ENCODE measurements at places on chromosomes 7 and 10. TPM values are rescaled to one million over a fixed set of nuclear protein-coding genes. Genes with fewer than 3 reads are reported as not detected.

DNA sequence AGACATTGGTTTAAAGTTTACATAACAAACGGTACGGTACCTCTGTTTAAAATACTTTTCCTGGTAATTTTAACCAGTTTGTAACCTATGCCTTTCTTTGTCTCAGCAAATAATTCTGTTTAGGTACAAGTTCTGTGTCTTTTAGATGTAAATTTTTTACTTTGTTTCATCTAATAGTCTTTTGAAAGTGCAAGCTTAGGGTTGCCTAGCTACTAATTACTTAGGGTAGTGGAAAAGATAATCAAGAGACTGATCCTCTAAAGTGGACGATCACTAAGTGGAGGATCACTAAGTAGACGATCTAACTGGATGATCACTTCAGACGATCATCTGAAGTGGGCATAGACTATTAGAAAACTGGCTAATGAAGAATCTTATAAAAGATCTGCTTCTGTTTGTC, 16.1 kb upstream of the FKBP9 start:
- no peak for DNase-seq

Gene HMX2
- not detected for total RNA-seq

DNA sequence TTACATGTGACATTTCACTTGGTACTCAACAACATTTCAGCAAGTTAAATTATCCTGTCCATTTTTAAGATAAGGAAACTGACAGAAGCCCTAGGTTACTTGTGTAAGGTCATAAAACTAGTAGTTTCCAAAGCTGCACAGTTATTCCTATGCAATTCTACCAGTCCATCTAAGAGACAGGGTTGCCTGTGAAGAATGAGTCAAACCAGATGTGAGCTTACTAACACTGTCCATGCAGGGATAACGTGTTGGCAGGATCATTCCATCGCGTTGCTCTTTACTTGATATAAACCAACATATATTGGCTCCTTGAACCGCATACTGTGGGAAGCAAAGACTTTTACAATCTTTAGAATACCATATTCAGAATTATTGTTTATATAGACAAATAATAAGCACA, 280.9 kb upstream of the HGF start:
- no peak for DNase-seq

GRCh38 chr10:69259547-69260243, 18.6 kb upstream of the HK1 start:
- DNase-seq, result no peak

GRCh38 chr10:18303851-18304801, 163.9 kb downstream of the CACNB2 start:
- DNase-seq, result no peak

Gene MAGI2
- 7.7 TPM for total RNA-seq

DNA sequence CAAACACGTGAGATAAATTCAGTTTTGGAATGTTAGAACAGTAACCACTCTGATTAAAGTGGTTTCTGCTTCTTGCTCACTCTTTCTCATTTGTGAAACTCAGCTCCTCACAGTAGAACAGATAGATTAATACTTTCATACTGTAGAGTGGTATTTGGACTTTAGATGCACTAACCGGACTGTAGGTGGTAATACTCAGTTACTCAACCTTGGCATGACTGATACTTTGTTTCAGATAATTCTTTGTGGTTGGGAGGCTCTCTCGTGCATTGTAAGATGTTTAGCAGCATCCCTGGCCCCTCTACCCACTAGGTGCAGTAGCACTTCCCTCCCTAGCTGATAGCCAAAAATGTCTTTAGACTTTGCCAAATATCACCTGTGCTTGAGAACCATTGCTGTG, 37.6 kb downstream of the MCU start:
- DNase-seq, result no peak

GRCh38 chr10:4459531-4459930, 366.5 kb upstream of the AKR1E2 start:
- DNase-seq, result no peak

DNA sequence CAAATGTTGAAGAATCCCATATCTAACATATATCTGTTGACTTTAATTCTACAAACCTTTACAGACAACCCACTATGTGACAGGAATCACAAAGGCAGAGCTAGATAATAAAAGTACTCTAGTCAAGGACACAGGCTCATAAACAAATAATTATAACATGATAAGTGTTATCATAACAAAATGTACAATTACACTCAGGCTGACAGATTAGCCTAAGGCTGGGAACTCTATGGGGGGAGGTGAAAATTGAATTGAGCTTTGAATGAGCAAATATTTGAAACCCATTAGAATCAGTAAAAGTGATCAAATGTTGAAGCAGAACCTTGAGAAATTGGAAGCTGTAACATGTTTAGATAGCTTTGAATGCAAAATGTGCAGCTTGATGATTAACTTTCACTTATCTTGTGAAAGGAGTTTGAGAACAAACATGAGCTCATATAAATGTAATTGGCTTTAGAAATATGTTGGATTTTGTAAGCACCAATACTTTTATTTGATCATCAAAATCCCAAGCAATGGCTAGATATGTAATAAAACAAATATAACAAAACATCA, 970.2 kb downstream of the SORCS3 start:
- no peak for DNase-seq

Gene NPM3
- total RNA-seq, result 99.4 TPM

DNA sequence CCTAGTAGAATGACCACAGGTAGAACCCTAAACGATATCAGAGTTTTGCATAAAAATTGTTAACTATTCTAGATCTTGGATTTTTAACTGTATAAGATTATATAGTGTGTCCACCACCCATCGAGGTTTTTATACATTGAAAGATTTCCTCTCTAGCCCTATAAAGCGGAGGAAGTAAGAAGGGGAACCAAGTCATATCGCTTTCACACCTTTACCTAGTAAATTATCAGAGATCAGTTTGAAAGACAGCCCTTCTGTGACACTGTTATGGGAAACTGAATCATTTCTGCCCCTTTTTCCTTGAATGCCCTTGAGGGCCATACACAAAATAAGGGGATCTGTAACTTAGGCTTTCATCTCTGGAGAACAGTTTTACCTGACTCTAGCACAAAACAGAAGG, 8.3 kb upstream of the GPR37 start:
- DNase-seq, result no peak

- peak; percentile 56 for DNase-seq
Measured at GRCh38 chr10:4260483-4261124, 475.6 kb upstream of the KLF6 start.

GRCh38 chr10:35363587-35363986, 27.3 kb downstream of the CCNY start:
- DNase-seq, result no peak

GRCh38 chr10:11874568-11875493, 51.7 kb downstream of the PROSER2 start:
- DNase-seq, result peak; percentile 72

Gene STEAP1B
- total RNA-seq, result 0.17 TPM

GRCh38 chr7:148334959-148335577, 255.5 kb upstream of the C7orf33 start:
- DNase-seq, result peak; percentile 78

- peak; percentile 99 for DNase-seq
Measured at GRCh38 chr7:22572937-22573336, 72.9 kb upstream of the STEAP1B start.

- peak; percentile 14 for DNase-seq
Measured at GRCh38 chr7:132577206-132578049, 1.2 kb upstream of the PLXNA4 start.

- peak; percentile 80 for DNase-seq
Measured at GRCh38 chr7:111362506-111363054, 199.7 kb downstream of the IMMP2L start.

DNA sequence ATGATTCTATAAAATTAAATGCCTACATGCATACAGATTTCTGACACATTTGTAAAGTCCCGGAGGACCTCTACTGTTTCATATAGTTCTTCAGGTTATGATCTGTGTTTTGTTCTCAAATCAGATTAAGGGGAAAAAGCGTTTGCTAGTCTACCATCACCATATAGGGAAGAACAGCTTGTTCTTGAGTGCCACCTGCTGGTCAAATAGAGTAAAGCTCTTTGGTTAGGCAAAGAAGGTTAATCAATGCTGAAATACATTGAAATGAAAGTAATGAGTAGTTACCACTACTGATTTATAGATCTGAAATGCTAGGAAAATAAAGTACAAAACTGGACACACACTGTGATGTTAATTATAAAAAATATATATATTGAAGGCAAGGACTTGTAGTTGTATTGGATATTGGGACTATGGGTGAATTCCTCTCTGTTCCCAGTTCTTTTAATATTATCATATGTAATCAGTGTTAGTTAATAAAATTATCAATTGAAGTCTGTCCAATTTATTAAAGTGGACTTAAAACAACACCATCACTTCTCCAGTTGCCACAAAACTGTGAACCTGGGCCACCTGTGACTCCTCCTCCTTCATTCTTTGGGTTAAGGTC, 72.6 kb upstream of the PDLIM1 start:
- DNase-seq, result peak; percentile 52

- DNase-seq, result no peak
Measured at GRCh38 chr7:8115547-8116402, 146.2 kb downstream of the ICA1 start.

DNA sequence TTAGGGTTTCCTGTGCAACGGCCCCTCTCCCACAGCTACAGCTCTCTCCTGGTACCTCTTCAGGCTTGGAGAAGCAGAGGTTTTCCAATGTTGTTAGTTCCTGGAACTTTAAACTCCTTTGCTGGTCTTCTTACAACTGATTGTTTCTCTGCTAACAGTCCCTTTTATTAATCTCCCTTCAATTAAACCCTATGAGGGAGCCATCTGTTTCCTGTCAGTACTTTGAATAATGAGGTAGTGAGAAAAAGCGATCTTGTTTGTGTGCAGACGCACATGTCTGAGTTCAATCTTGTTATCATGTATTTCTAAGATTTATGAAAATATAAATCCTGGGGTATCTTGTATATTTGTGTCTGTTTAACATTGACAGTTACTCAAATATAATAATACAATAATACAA, 102.4 kb downstream of the MDFIC start:
- no peak for DNase-seq

Gene TAS2R5
- total RNA-seq, result 3.5 TPM

- DNase-seq, result no peak
Measured at GRCh38 chr10:103630156-103630555, 136.7 kb downstream of the NEURL1 start.

DNA sequence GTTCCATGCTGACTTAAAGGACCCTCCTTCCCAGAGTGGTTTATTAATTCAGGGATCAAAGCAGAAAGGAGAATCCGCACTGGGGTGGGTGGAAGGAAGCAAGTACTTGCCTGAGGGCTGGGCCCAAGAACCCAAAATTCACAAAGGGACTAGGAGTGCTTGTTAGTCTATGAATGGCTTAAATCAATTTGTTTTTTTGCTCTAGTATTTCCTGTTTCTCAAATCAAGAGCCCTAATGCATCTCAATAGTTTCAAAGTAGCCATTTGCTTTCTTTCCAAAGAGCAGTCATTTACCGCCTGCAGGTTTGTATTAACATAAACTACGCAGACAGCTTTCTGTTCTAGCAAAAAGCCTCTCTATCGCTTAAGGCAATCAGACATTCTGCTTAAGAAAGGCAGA, 44.2 kb upstream of the SLC35G1 start:
- no peak for DNase-seq

DNA sequence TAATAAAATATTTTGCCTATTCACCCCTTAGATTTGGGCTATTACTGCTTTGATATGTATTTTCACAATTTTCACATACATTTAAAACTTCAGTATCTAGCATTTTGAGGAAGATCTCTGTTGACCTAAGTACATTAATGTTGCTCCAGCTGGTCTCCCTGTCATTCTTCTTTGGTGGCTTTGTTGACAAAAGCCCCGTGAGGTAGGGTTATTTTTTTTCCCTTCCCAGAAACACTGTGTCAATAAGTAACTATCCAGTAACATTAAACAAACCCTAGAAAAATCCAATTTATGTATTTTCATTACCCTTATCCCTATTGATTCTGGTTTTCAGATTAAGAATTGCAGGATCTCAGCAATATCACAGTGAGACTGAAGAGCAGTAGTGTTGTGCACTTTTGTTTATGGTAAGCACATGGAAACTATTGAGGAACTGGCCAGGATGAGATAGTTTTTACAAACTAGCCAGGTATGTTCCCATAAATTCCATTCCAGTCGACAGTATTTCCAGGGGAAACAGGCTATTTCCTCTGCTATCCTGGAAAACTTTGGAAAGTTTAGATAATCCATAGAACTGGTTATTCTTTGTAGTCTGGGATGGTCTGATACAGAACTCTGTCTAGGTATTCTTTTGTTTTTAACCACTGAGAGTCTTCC, 198.2 kb downstream of the PON1 start:
- no peak for DNase-seq

DNA sequence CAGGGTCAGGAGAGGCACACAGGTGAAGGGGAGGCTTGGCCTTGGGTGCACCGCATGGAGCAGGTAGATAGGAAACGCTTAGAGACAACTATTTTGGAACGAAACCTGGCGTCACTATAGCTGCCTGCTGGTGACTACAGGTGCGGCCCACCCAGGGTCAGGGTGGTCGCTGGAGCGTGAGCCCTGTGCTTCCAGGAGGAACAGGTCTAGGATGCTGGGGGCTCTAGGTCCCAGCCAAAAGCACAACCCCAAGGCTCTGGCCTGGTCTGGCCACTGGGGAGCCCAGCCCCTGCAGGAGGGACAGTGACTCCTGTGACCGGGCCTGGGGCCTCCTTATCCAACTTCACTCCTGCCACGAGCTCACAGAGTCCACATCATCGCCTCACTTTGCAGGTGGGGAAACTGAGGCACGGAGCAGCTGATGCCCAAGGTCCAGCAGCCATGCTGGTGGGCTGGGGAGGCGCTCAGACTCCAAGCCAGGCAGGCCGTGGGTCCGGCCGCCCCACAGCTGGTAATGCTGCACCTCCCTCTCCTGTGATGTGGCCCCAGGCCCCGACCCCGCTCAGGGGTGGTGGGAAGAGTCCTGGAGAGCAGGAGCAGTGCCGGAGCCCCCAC, 9.0 kb downstream of the LFNG start:
- no peak for DNase-seq

Gene ZNF655
- 64.5 TPM for total RNA-seq

Gene AIMP2
- total RNA-seq, result 47.7 TPM

DNA sequence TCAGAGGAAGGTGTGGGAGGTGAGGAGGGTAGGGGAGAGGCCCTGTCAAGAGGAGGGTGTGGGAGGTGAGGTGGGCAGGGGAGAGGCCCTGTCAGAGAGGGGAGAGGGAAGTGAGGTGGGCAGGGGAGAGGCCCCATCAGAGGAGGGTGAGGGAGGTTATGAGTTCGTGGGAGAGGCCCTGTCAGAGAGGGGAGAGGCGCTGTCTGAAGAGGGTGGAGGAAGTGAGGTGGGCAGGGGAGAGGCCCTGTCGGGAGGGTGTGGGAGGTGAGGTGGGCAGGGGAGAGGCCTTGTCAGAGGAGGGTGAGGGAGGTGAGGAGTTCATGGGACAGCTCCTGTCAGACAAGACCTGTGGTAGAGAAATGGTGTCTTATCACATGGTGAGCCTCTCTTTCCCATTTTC, 74.4 kb downstream of the INPP5A start:
- no peak for DNase-seq

Gene GRIFIN
- not detected for total RNA-seq

All from mammary epithelial cell (primary cell).